ENCODE measurements at places on chromosomes 7 and 10.

DNA sequence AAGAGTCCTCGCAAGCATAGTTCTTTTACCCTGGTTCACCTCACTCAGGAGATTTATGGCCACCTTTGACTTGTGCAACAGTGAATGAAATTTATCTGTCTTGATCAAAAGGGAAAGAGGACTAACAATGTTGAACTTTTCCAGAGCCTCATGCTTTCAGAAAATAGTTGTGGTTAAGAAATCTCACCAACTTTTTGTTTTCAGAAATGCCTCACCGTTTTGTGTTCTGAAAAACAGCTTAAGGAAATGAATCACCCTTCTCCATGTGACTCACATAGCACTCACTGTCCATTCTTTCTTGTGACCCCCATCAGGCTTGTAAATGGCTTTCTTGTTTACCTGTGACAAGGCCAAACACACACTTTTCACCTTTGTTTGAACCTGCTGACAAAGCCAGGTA lies 148.6 kb upstream of the FAM3C start:
- peak; percentile 39 for DNase-seq

GRCh38 chr10:75043256-75044131 lies 68.0 kb upstream of the SAMD8 start:
- DNase-seq, result peak; percentile 80

- DNase-seq, result no peak
These were observed 1061.2 kb downstream of the KCNMA1 start for GRCh38 chr10:76576276-76576962.

- DNase-seq, result no peak
These were observed 562.4 kb upstream of the AUTS2 start for GRCh38 chr7:69035826-69036225.

DNA sequence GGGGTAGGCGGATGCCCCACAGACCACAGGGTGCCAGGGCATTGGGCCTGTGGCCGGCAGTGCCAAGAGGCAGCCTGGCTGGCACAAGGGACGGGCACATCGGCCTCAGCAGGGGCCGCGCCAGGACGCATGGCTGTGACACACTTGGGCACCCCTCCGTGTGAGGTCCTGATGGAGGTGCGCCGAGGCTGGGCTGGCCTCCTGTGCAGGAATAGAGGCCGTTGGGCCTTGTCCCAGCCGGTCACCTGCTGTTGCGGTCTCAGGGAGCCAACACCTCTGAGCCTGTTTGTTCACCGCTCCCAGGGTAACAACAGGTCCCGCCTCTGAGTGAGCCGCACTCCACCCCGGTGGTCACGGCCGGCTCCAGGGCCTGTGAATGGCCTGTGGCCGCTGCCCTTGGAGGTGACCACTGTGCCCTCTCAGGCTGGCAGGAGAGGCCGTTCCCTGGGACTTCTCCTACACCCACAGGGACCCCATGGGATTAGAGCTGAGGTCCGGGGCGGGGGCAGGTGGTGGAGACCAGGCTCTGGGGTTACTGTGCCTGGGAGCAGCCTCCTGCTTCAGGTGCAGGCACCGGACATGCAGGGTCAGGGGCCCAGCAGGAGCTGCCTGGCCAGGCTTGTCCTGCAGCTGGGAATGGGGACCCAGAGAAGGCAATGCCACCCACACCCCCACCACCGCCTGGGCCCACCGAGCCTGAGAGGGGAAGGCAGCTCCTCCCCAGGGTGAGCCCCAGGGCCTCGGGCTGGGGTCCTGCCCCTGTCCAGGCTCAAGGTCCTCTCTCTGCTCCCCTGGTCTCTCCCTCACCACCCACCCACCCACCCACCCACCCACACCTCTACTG lies 12.0 kb downstream of the PWWP2B start:
- no peak for DNase-seq

DNA sequence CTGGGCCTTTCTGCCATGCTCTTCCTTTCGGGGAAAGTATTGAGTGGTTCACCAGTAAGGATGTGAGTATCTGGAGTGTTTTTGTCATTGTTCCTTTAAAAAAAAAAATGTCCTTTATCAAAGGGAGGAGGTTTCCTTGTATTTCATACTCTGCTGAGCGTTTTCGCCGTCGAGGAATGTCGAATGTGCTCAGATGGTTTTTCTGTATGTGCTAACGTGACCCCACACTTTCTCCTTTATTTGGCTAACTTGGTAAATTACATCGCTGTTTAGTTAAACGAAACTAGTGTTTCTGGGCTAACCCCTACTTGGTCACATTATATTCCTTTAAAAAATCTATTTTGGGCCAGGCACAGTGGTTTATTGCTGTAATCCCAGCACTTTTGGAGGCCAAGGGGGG lies 45.9 kb downstream of the INPP5A start:
- DNase-seq, result no peak

DNA sequence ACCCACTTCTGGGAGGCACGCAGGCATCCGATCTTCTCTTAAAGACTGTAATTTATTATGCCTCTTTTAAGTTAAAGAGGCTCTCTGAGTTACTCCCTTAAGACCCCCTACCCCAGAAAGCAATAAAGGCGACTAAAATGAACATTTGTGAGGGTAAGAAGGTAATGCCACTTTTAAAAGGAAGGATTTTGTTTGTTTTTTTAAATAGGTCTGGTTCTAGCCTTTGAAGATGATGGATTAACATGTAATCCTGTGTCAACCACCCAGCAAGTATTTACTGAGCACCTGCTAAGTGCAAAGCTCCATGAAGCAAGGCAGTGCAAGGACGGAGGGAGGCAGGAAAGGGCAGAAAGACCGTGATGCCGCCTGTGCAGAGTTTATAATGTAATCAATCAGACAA lies 26.1 kb downstream of the SH3PXD2A start:
- no peak for DNase-seq

Data from suppressor macrophage treated with lipopolysaccharide for 1 hour (primary cell).